ENCODE measurements at places on chromosomes 3 and 15.

GRCh38 chr3:191649626-191650025, 188.7 kb downstream of the PYDC2 start:
- DNase-seq = no peak

GRCh38 chr3:167318306-167318705, 61.8 kb downstream of the ZBBX start:
- no peak for DNase-seq

DNA sequence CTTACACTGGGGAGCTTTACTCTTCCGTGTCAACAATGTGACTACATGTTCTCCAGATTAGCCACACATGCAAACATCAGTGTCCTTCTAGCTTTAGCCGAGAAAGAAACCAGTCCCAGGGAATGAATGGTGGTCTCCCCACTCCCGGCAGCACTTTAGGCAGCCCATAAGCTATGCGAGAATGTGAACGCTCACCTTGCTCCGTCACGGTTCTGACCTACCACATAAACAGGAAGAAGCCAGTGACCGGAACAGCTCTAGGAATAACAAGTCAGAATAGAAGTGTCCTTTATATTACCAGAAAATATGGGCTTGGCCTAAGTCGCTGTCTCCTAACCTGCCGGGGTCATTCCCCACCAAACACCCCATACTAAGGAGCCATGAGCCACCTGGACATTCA, 98.0 kb upstream of the ABHD17C start:
- DNase-seq = no peak

GRCh38 chr3:4507024-4507596, 14.0 kb downstream of the ITPR1 start:
- peak; percentile 72 for DNase-seq

DNA sequence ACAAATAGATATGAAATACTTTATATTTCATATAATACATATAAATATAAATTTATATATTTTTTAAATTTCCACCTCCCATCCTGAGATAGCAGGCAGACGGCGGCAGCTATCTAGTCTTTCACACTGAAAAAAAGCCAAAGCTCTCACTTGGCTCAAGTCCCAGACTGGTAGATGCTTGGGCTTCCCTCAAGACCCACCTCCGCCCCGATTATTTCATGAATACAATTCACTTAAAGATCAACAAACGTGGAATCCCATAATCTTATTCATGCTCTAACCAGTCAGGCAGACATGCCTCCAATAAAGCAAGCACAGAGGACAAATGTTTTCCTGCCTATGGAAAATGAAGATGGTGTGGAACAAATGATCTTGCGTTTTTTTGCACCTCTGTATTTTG, 275.9 kb upstream of the NR2F2 start:
- DNase-seq = no peak

- DNase-seq = no peak
Observed at GRCh38 chr15:68433551-68433950, 1.6 kb upstream of the ITGA11 start.

DNA sequence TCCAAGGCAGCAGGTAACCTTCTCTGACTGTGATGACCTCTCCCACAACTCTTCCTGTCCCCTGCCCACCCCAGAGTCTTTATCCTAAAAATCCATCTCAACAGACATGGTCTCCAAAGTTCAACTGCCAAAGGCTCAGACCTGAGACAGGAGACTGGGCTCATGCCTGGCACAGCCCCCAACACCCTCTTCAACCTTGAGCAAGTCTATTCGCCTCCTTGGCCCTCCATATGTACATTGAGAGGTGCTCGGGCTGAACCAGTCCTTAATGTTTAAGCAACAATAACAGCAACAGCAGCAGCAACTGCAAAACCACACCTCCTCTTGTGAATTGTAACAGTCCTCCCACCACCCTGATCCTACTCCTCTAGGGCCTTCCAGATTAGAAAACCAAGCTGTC, 9.9 kb downstream of the FAM3D start:
- no peak for DNase-seq

DNA sequence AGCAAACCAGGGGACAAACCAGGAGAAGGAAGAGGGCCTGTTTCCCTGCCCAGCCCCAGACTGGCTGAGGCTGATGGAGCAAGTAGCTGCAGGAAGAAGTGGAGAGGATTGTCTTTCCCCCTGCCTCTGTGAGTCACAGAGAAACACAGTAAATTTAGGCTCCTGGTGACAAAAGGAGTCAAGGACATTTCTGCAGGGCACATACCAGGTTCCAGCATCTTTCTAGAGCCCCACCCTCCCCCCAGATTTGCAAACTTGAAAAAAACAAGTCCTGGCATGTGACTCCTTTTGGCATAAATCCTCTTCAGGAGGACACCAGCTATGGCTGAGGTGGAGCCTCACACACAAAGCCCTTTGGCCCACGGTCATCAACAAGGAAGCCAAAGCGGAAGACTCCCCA, 17.8 kb downstream of the PLD1 start:
- DNase-seq = no peak

- DNase-seq = peak; percentile 21
Observed at GRCh38 chr3:22474706-22475445, 723.9 kb upstream of the ZNF385D start.

- DNase-seq = peak; percentile 51
Observed at GRCh38 chr3:80733522-80734176, 965.9 kb upstream of the ROBO1 start.

GRCh38 chr3:102481050-102481449, 46.2 kb downstream of the ZPLD1 start:
- peak; percentile 1 for DNase-seq

DNA sequence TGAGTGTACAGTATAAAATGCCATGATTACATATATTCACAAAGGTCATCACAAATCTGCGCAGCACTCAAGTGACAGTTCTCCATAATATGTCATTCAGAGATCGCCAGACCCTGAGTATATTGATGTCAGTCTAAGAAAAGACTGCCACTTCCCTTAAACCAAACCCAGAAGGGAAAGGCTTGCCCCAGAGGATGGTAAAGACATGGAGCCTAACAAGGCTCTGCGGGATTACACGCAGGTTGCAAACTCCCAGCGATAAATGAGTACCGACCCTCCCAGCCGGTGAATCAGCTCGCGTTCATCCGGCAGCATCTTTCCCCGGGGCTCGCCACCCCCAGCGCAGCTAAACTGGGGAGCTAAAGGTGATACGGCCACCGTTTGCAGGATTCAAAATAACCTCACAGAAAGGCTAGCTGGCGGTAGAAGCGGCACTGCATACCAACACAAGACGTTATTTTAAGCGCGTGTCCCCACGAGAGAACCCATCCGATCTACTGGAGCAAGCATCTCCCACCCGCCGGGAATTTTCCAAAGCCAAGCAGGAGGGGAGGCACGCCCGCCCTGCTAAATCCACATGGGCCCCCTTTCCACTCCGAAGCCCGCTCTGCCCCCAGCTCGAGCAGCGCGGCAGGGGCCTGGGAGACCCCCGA, 643 bp downstream of the MYO5A start:
- DNase-seq = peak; percentile 57

DNA sequence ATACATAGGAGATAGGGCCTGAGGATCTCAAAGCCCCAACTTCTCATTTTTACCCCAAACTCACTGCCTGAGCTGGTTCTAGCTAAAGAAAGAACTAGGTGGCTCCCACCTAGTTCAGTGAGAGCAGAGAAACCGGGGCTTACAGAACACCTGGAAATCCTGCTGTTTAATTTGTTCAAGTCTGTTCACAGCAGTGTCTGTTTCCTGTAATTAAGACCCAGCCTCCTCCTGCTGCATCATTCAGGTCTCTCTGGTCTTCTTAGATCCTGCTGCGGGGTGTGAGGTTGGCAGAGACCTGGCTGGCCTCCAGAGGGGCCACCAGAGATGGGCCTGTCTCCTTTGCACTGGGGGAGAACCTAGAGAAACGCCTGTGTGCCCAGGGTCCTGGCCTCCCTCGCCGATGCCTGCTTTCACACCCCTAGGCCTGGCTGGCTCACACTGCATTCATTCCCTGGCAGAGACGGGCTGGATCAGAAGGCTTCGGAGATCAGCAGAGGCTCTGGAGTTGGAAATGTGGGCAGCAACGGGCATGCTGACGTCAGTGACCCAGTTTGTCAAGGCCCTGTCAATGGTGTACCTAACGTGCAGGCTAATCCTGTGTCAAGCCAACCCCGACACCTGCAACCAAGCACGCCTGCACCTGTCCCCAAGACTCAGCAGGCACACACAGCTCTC, 4.9 kb upstream of the CHRNA3 start:
- DNase-seq = no peak

- DNase-seq = peak; percentile 91
Observed at GRCh38 chr3:77081240-77081661, 41.4 kb downstream of the ROBO2 start.

GRCh38 chr3:127392156-127392490, 104.3 kb upstream of the PRR20G start:
- no peak for DNase-seq

GRCh38 chr3:120416868-120417267, 33.9 kb downstream of the FSTL1 start:
- DNase-seq = no peak

- DNase-seq = peak; percentile 86
Observed at GRCh38 chr15:31489801-31490646, 163.4 kb downstream of the KLF13 start.

DNA sequence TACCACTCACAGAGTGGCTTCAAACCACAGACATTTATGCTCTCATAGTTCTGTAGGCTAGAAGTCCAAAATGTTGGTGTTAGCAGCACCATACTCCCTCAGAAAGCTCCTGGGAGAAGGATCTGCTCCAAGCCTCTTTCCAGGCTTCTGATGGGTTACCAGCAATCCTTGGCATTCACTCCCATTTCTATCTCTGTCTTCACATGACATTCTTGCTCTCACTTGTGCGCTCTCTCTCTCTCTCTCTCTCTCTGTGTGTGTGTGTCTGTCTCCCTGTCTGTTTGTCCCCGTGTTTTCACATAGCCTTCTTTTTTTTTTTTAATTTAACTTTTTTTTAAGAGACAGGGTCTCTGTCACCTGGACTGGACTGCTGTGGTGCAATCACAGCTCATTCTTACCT, 26.3 kb downstream of the CDAN1 start:
- DNase-seq = no peak

DNA sequence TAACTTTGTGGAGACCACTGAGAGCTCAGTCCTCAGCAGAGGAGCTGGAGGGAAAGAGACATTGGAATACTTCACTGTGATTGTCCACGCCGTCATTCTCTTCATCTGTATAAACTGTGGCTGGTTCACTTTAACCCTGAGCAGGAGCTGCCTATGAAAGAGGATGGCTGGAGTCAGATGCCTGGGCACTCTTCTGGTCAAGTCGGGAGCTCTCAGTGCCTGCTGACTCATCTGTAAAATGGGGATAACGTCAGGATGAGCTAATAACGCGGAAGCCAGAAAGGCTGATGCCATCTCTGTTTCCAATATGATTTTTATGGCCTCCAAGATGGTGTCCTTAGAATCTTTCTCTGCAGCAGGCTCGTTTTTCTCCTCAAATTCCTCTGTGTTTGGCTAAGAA, 51.6 kb upstream of the MRPS22 start:
- no peak for DNase-seq

- no peak for DNase-seq
Observed at GRCh38 chr15:82051664-82052063, 5.8 kb upstream of the MEX3B start.

DNA sequence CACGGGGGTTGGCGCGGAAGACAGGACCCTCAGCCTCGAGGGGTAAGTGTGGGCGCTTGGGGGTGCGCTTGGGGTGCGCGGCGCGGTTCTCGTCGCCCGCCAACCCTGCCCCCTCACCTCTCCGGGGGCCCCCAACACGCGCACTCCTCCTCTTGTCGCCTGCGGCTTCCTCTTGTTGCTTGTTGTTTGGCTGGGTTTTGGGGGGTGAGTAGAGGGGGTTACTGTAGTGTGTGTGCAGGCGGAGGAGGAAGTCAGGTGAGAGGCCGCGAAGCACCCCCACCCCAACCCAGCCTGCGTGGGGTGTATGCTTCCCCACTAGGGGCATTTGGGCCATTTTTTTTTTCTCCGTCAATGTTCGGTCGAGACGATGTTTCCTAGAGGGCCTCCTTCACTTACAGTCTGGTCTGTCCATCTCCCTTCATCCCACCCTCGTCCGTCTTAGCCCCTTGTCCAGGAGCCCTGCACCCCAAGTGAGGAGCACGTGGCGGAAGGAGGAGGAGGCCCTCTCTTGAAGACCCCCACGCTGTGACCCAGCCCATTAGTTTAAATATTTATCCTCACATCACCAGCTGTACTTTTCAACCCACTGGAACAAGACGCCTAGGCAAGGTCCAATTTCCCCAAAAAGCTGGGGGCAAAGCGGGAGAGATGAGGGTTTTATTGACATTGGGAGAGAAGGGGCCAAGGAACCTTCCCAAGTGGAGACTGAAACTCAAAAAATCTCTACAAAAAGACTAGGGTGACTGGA, 20.4 kb upstream of the SATB1 start:
- no peak for DNase-seq

DNA sequence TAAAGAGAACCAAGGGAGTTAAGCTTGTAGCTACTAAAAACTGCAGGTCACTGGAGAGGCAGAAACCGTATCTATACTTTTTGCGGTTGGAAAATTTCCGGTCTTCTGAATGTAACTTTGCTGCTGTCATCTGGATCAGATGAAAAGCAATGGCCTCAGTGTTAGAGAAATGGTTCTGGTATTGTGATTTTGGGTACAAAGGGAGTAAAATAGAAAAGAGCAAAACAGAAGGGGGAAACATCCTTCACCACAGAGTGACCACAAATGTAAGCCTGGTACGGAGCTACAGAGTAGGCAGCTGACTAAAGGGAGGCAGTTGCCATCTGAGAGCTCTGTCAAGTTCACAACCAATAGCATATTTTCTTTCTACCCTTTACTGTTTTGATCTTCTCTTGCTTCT, 5.6 kb downstream of the CD96 start:
- no peak for DNase-seq

GRCh38 chr3:10528046-10528445, 22.7 kb upstream of the ATP2B2 start:
- no peak for DNase-seq

DNA sequence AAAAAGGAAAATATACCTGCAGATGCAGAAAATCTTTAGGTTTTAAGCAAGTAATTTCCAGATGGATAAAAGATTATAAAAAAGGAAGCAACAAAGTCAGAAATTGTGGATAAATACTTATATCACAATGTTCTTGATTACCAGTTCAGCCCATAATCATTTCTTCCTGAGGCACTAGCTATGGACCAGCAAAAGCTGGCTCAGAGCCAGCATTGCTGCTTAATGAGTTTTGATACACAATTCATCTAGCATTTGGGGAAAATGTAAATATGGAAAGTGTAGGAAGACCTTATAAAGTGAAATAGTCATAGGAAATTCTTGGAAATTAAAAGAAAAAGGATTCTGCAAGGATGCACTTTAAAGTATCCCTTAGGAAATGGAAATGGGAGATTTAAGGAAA, 168.3 kb upstream of the GBE1 start:
- DNase-seq = no peak

DNA sequence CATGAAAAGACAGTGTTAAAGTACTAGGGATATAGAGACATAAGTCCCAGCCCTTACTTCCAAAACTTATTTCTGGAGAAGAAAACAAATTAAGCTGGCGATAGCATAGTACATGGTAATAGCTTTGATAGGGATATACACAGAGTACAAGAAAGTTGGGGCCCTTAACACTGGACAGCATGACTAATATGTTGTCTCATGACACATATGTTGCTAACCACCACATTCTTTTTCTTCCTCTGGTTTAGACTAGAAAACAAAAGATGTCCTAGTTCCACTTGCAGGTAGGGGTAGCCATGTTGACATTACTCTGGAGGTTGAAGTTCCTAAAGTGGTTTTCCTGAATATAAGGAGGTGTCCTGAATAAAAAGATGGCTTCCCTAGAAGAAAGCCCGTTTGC, 75.3 kb downstream of the RFX7 start:
- DNase-seq = no peak
